ENCODE measurements at places on chromosomes 7 and 10. TPM values are rescaled to one million over a fixed set of nuclear protein-coding genes. Genes with fewer than 3 reads are reported as not detected.

UCN3 gene
- total RNA-seq, result not detected

SLC39A12 gene
- not detected for total RNA-seq

CDH23 gene
- total RNA-seq, result not detected

BEND7 gene
- 18.3 TPM for total RNA-seq

SLC16A9 gene
- 1.5 TPM for total RNA-seq

CCL24 gene
- total RNA-seq, result not detected
